ENCODE measurements at places on chromosomes 11 and 22.

DNA sequence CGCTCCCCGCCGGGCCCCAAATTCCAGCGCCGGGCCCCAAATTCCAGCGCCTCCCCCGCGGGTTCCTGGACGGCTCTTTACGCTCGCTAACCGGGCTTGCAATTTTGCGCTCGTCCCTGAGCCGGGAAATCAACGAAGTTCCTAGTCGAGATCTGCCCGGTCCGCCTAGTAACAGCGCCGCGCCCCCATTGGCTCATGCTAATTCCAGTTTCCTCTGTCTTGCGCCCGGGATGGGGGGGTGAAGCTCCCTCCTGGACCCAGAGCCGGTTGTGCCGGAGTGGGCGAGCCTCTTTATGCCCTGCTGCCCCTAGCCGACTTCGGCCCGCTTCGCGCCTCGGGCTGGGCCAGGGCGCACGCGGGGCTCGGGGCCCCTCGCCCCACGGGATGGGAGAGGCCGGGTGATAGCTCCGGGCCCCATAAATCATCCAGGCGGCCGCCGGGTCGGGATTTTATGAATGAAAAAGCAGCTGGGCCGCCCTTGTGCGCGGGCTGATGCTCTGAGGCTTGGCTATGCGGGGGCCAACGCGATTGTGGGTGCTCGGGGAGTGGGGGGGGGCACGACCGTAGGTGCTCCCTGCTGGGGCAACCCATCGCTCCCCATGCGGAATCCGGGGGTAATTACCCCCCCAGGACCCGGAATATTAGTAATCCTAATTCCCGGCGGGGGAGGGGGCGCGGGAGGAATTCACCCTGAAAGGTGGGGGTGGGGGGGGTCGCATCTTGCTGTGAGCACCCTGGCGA is 1.8 kb upstream of the CCND1 start:
- no peak for DNase-seq

DNA sequence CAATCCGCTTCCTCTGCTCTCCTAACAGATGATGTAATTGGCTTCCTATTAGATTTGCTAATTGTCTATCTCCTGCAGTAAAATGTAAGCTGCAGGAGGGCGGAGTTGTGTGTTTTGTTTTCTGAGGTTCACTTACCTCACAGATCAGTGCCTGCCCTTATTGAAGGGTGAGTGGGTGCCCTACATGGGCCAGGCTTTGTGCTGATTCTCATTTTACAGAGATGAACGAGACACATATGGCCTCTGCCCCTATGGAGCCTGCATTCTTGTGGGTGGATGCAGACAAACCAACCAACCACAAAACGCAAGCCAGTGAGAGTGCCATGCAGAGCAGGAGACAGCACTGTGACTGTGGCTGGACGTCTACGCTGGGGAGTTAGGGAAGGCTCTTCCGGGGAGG is 9.9 kb downstream of the TESMIN start:
- no peak for DNase-seq

DNA sequence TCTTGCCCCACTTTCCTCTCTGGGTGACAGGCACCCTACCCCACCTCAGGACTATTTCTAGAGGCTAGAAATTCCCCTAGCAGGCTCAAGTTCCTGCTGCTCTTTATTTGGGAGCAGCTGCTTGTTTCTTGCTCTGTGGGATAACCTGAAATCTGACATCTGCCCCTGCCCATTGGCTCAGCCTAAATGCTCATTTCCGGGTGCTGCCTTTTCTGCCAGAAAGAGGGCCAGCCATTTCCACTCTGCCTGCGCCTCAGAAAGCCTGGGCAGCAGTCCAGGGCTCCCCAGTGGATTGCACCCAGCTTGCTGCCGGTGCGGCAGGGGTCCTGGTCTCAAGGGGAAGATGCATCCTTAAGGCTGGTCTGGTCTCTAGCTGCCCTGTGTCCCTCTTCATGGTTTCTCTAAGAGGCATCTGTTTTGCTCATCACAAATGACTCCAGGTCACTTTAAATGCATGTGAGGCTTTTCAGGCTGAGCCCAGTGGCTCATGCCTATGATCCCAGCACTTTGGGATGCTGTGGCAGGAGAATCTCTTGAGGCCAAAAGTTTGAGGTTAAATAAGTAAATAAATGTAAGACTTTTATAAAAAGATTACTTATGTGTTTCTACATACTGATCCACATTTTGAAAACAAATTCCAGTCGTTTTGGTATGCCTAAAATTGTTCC is 10.3 kb upstream of the PNPLA5 start:
- DNase-seq, result no peak

DNA sequence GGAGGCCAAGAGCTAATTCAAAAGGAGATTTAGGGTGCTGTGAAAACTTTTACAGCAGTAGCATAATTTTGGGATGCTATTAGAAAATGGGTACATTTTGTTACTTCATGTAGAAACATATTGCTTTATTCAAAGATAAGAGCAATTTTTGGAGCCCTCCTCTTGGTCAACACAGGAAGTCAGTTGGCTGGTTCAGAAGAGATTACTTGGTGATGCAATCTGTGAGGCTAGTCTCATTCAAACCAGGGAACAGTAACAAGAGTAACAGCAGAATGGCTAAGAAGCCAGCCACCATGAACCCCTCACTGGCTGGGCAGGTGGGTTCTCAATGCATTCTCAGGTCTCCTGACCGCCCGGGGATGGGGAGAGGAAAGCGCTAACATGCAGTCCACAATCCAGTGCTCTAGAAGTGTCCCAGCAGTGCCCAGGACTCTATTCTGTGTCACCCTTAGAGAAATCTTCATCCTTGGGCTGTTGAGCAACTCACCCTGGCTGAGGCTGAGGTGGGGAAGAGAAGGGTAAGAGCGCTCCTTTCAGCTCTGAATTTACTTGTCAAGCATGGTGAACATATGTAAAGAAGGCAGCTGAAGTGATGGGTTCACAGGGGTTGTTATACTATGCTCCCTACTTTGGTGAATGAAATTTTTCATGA is 262.2 kb upstream of the UBASH3B start:
- no peak for DNase-seq

DNA sequence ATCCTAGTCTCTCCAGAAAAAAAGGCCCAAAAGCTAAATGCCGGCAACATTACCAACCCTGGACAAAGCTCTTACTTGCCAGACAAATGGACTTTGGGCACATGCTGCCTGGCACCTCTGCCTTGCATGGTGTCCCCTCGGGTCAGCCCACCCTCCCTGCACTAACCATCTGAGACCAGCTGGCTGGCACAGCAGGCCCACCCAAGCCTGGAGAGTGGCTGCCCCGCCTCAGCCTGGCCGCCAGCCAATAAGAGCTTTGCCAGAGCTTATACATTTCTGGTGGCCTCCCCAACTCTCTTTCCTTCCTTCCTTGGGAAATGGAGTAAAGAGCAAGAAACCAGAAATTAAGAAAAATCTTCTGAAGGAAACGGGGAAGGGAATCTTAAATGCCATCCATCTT is 24.5 kb downstream of the MCHR1 start:
- no peak for DNase-seq

DNA sequence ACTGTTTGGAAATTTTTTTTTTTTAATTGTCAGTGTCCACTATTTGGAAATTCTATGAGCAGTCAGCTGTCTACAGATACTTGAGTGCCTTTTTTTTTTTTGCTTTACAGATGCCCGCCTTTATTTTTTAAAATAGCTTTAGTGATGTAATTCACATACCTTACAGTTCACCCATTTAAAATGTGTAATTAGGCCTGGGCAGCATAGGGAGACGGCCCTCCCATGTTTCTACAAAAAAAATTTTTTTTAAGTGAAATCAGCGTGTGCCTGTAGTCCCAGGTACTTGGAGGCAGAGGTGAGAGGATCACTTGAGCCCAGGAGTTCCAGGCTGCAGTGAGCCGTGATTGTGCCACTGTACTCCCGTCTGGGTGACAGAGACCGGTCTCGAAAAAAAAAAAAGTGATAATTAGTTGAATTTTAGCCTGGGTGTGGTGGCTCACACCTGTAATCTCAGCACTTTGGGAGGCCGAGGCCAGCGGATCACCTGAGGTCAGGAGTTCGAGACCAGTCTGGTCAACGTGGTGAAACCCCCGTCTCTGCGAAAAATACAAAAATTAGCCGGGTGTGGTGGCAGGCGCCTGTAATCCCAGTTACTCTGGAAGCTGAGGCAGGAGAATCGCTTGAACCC is 1.5 kb downstream of the ZNF143 start:
- DNase-seq, result no peak

GRCh38 chr22:50420015-50420414 is 54.8 kb downstream of the SBF1 start:
- DNase-seq, result no peak

- no peak for DNase-seq
These were observed 135.4 kb downstream of the METTL15 start for GRCh38 chr11:28243581-28243980.

Measured in NAMALWA (cell line).